Activated CD4-positive, alpha-beta T cell treated with anti-CD3 and anti-CD28 coated beads, Interleukin-10, Interleukin-2, amounts not matched to agents 100 ng/mL and 50 ng/mL, durations not matched to agents 16 hours and 8 hours (primary cell): ENCODE measurements at places on chromosomes 16 and 17.

DNA sequence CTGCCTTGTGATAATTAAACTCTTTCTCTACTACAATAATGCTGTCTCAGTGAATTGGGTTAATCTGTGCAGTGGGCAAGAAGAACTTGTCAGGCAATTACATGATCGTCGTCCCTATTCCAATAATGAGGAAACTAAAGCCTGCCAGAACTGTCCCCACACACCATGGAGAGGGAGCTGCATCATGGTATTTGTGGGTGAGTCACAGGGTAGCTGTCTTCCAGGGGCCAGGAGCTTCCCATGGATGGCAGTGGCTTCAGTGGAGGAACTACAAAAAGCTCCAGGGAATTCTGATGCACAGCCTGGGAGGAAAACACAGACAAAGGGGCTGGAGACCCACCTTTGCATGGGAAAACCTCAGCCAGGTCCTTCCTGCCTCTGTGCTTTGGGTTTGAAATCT is 83.3 kb upstream of the C16orf82 start:
- DNase-seq, result no peak

DNA sequence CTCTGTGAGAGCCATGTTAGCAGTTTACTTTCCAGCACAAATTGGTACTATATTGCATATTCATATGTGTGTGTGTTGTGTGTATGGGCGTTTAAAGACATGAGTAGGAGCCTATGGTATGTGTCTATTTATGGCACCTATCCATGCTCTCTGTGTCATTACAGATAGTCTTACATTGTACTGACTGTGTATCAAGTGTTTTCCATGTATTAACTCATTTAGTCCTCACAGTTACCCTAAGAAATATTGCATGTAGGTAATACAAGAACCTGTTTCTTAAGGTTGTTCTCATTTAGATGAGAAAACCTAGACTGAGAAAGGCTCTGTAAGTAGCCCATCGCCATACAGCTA is 1.6 kb downstream of the ALG1 start:
- no peak for DNase-seq

DNA sequence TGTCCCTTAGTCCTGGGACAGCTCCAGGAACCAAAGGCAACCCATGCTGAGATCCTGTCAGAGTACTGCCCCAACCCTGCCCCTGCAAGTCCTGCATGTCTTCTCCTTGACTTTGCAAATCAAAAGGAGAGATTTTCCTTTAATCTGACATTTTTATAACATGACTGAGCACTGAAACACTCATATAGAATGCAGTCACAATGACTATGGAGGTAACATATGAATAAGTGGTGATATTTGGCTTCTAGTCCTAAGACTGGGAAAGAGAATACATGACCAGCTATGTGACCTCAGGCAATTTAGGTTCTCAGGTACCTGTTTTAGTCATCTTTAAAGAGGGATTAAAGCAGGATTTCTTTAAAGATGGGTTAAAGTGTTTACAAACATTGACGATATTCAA is 941.6 kb upstream of the CDH8 start:
- no peak for DNase-seq

DNA sequence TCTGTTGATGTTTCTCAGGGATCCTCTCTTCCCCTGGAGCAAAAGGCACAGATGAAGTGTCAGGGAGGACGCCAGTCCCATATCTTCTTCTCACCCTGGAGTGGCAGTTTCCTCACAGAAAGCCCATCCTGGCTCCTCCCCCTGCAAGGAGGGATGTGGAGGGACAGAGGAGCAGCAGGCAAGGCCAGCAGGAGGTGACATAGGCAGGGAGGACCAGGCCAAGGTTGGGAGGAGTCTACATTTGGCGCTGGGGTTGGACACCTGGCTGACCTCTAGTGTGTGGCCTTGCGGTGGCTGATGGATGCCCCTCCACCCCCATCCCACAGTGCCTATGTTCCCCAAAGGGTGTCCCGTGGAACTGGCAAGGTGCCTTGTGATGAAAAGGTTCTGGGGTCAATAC is 125.4 kb downstream of the SEC14L1 start:
- DNase-seq, result no peak

DNA sequence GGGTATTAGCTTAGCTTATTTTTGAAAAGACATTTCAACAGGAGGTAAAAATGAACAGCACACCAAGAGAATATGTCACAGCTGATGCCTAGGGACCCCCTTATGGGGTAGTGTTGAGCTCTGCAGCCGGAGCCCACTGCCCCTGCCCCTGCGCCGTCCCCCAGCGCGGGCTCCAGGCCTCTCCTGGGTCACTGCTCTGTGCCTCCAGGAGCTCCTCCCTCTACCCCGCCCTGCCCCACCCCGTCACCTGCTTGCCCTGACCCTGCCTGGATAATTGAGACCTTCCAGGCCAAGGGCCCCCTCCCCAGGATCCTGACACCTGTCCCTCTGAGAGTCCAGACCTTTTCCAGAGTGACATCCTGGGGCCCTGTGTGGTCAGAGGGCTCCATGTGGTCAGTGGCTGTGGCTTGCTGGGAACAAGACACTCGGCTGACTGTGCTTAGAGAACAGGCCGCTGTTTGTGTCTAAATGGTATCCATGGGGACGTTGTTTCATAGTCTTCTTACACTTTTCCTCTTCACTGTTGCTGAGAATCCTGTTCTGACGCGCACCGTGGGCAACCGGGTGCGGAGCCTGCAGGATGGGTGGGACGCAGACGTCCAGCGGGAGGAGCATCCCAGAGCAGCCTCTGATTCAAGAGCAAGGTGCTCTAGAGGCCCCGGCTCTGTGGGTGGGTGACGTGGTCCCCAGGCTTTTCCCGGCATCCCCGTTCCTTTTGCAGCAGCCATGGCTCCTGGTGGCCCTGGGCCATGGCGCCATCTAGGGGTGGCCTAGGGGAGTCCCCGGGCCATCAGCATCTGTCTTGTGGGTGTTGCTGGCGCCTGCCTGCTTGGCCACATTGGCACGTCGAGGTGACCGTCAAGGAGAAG is 20.0 kb upstream of the WFIKKN1 start:
- peak; percentile 52 for DNase-seq

GRCh38 chr17:50117202-50118051 is 12.5 kb downstream of the SAMD14 start:
- DNase-seq, result peak; percentile 69

GRCh38 chr16:20181416-20181815 is 107.7 kb upstream of the GPR139 start:
- DNase-seq, result no peak
